CD8-positive, alpha-beta T cell (primary cell): ENCODE measurements at places on chromosomes 5 and 9. TPM values are rescaled to one million over a fixed set of nuclear protein-coding genes. Genes with fewer than 3 reads are reported as not detected.

- no peak for DNase-seq
Measured at GRCh38 chr9:1053282-1053621, 3.1 kb downstream of the DMRT2 start.

The SLC4A9 gene
- not detected for total RNA-seq

DNA sequence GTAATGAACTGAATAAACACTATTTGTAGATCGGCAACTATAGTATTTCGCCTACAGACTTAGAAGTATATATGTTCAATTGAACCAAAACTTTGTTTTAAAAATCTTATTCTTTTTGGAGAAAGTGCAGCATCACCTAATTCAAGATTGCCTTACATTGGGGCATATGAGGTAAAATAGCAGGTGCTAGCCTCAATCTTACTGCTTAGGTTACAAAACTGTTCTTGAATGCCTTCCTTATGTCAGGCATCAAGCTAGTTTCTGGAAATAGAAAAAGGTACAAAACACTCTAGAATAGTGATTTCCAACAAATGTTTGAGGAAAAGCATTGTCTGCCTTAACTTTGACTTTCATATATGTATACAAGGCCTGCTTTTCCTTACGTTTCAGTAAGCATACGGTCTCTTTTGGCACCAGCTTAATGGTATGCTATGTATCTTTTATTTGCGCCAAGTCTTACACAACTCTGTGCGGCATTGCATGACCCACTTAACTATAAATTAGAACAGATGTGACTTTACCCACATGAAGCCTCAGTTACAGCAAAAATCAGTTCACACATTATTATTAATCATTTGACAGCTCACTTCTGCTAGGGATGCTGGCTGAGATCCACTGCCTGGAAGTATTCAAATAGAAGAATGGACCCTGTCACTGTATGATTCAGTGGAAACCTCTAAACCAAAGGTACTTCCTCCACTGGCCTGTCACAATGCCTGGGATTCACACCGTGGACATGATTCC lies 174.1 kb downstream of the PRELID2 start:
- DNase-seq = no peak

- no peak for DNase-seq
Measured at GRCh38 chr5:148781766-148782165, 44.6 kb upstream of the ADRB2 start.

GRCh38 chr5:10760096-10760920 lies 726 bp downstream of the DAP start:
- no peak for DNase-seq

DNA sequence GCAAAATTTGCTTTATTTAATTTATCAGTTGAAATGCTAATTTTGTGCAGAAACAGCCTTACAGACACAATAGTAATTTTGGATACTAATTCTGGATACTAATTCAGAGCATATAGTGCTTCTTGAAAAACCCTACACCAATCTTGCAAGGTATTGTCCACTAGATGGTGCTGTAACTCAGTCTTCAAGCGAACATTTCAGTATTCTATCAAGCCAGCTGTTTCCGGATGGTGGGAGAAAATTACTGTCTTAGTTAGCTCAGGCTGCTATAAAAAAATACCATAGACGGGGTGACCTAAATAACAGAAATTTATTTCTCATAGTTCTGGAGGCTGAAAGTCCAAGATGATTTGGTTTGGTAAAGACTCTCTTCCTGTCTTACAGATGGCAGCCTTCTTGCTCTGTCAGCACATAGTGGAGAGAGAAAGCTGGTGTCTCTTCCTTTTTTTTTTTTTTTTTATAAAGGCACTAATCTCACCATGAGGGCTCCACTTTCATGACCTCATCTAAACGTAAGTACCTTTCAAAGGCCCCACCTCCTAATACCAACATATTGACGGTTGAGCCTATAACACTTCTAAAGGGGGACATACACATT lies 1306.5 kb upstream of the CDH9 start:
- no peak for DNase-seq

DNA sequence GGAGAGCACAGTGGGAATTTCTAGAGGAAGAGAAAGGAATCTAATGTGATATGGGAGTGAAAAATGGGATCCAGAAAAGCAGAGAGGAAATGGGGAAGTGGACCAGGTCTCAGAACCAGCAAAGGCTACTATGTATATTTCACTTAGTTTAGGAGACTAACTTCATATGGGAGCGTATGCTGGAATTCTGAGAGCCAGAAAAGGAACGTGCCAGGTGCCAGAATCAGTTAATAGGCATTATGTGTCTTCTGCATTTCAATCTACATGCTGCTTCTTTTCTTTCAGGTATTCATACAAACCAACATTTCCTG lies 28.5 kb upstream of the IFNA14 start:
- DNase-seq = no peak

- DNase-seq = no peak
Measured at GRCh38 chr5:139132515-139132914, 65.7 kb downstream of the SIL1 start.

DNA sequence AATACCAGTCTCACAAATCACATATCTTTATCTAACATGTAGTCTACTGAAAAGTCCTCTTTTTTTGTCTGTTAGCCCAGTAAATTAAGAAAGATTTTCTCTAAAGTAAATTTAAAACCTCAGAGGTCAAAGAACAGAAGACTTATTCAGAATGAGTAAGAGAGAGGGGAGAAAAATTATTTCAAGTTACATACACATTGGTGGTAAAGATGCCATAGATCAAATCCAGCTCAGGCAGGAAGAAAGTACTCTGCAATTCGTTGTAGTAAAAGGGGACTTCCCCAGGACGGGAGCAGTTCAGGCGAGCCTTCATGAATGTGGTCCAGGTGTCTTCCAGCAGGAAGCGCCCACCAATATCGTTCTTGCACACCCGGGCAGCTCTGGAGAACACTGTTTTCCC lies 344.1 kb downstream of the SEMA5A start:
- DNase-seq = no peak

- no peak for DNase-seq
Measured at GRCh38 chr5:155418960-155419579, 405.5 kb downstream of the KIF4B start.

DNA sequence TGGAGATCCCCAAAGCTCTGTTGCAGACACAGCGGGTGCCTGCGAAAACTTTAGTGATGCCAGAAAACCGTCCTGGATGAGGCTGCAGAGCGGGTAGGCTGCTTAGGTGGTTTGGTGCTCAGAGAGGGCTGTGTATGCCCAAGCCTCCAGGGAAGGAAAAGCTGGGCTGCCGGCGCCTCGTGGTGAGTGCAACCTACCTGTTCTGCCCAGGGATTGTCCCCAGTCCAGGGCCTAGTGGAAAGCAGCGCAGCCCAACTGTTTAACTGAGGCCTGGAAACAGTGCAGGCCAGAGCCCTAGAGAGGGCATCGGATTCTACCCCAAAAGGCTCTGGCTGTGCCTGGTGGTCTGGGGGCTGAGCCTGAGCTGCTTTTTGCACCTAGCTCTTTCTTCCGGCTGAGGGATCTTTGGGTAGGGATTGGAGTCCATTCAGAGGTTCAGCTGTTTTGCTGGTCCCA lies 2.8 kb downstream of the LMX1B start:
- no peak for DNase-seq

DNA sequence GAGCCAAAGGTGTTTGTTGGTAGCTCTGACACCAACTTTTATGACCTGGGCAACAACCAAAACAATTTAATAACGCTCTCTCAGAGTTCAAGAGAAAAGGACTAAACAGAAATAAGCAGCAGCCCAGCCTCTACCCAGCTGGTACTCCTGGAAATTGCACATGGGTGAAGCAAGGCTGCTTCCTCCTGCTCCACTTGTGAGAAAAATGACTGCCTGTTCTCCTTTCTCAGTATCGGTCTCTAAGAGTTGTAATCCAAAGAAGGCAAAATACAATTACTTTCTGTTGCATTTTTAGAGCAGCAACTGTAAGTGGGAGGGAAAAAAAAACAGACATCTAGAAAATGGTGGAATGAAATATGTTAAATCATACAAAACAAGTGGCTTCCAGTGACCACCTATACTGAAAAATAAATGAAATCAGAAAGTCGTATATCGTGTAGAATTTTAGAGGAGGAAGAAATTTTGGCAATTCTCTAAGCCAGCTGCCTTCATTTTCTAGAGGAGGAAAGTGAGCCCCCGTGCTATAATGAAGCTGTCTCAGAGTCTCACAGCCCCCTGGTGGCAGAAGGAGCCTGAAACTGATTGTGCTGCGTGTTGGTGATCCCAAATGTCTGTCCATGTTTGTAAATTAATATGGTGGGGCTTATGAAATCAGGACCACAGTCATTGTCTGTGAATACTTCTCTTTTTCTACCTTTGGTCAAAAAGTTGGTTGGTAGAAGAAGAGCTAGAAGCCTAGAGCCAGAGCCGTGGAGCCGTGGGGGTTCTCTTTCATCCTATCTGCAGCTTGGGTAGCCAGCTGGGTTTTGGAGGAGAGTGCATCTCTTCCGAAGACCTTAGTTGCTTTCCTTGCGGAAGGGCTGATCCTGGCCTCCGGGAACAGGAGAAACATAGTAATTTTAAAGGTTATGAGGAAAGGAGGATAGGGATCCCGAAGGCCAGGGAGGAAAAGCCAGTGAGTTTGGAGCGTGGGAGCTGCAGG lies 139.9 kb downstream of the PIP5K1B start:
- peak; percentile 39 for DNase-seq

GRCh38 chr5:177455036-177455660 lies 8.5 kb downstream of the PRR7 start:
- DNase-seq = peak; percentile 93

The TERT gene
- total RNA-seq = 0.08 TPM

- no peak for DNase-seq
Measured at GRCh38 chr5:89255845-89256463, 373.0 kb upstream of the MEF2C start.

The ARSK gene
- 3.1 TPM for total RNA-seq

- no peak for DNase-seq
Measured at GRCh38 chr5:156591631-156592030, 258.5 kb upstream of the PPP1R2B start.

The LCN15 gene
- total RNA-seq = not detected

DNA sequence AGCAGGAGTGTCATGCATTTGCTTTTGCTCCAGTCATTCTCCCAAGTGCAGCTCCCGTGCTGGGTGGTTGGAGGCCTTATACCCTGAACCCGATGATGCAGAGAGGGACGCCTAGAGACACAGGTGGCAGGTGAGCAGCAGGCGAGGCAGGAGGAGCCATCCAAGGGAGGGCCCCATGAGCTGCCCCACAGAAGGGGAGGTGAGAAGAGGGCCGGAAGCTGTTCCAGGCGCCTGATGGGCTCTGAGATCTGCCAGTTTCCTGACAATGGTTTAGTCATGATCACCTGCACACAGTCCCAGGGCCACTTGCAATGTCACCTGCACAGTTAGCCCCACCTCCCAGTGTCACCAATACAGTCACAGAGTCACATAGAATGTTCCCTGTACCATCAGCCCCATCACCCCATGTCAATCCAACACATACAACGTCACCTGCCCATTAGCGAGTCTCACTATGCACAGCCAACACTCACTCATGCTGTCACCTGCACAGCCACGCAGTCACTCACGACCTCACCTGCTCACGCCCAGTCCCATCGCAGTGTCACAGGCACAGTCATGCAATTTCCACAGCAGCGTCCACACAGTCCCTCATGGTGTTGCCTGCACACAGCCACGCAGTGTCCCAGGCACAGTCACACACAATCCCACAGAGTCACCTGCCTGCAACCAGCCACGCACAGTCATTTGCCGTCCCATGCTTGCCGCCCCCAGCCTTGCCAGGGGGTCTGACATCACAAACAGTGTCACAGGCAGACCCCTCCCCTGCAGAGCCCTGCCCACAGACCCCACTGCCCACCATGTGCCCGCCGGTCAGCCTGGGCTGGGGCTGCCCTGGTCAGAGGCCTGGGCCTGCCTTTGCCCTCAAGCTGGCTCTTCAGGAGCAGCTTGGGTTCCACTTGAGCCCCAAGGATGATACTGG lies 113.4 kb downstream of the LHX2 start:
- no peak for DNase-seq

The FGF1 gene
- total RNA-seq = not detected

- no peak for DNase-seq
Measured at GRCh38 chr9:7324152-7324598, 475.4 kb downstream of the DMAC1 start.

- no peak for DNase-seq
Measured at GRCh38 chr9:34802916-34803315, 93.0 kb upstream of the CCL21 start.

The ANKRD18B gene
- total RNA-seq = not detected

The MEGF10 gene
- total RNA-seq = not detected

The RAD17 gene
- 22.2 TPM for total RNA-seq

DNA sequence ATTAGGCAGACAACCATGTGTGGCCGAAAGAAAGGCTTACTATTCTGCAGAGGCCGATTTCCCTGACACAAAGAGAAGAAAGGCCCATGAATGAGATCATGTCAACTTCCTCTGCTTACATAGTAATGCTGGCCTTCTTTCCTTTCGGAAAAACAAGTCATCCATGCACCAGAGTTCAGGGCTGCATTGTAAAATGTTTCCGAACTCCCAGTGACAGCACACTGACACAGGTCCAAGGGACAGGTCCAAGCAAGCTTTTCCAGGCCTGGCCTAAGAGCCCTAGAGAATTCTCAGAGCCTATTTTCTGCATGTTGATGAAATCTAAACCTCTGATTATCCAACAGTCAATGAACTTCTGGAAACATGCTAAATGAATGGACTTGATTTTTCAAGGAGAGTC lies 140.9 kb downstream of the ZNF608 start:
- no peak for DNase-seq

GRCh38 chr5:65730910-65731309 lies 8.9 kb downstream of the NLN start:
- DNase-seq = no peak

DNA sequence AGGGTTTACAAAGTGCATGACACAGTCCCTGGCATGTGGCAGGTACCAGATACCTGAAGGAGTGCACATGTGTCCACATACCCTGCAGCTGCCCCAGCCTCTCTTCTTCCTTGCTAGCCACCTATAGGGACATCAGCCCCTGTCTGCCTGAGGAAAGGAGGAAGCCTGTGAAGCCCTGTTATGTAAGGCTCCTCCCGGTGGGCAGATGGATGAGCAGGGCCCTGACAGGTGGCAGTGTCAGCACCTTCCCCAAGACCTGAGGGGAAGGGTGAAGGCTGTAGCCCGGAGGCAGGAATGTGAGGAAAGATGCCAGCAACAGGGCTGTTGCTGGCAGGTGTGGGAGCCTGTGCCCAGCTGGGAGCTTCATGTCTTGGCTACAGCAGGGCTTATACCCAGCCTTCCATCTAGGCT lies 21.7 kb downstream of the TCF7 start:
- DNase-seq = peak; percentile 49

DNA sequence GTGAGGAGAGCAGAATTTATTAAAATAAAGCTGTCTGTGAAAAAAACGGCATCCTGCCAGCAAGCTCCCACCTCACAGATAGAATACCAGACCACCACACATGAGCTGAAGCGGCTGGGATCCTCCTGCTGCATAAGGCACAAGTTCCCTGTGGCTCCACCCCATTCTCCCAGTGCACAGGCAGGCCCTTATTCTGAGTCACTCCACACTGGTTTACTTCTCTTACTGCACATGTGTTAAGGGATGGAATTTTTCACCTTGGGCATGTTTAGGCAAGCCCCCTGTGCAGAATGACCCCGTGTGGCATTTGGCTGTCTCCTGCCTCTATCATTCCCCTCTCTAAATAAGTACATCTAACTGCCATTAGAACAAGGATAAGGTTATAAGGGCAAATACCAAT lies 115.0 kb upstream of the ELAVL2 start:
- DNase-seq = no peak

The RANBP17 gene
- total RNA-seq = not detected

- no peak for DNase-seq
Measured at GRCh38 chr9:76717176-76717575, 47.1 kb upstream of the PCA3 start.

GRCh38 chr9:76529653-76530052 lies 70.7 kb downstream of the GCNT1 start:
- DNase-seq = no peak

- DNase-seq = no peak
Measured at GRCh38 chr9:120264528-120264927, 315.4 kb downstream of the CDK5RAP2 start.

The MSX2 gene
- not detected for total RNA-seq
